ENCODE measurements at places on chromosomes 5 and 9.

DNA sequence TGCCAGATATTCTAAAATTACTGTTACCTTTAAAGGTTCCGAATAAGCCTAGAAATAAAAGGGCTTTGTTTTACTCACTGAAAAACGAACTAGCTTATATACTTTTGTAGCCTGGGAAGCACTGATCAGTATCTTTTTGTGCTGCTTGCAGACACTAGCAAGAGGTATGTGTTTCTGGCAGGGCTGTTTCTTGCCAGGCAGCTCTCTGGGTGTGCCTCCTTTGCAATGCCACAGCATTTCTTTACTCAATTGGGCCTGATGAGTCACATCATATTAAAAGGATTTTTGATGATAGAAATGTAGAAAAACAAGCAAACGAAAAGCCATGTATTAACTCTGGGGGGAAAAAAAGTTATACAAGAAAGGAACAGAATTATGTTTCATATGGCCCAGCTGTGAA is 35.6 kb downstream of the CD180 start:
- no peak for DNase-seq

DNA sequence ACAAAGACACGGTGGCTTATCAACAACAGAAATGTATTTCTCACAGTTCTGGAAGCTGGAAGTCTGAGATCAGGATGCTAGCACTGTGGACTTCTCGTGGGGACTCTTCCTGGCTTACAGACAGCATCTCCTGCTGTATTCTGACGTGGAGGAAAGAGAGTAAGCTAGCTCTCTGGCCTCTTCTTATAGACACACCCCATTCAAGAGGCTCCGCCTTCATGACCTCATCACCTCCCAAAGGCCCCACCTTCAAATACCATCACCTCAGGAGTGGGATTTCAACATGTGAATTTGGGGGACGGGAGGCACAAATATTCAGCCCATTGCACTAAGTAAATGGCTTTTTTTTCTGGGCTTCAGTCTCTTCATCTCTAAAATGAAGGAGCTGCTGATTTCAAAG is 27.6 kb downstream of the KCNMB1 start:
- no peak for DNase-seq

DNA sequence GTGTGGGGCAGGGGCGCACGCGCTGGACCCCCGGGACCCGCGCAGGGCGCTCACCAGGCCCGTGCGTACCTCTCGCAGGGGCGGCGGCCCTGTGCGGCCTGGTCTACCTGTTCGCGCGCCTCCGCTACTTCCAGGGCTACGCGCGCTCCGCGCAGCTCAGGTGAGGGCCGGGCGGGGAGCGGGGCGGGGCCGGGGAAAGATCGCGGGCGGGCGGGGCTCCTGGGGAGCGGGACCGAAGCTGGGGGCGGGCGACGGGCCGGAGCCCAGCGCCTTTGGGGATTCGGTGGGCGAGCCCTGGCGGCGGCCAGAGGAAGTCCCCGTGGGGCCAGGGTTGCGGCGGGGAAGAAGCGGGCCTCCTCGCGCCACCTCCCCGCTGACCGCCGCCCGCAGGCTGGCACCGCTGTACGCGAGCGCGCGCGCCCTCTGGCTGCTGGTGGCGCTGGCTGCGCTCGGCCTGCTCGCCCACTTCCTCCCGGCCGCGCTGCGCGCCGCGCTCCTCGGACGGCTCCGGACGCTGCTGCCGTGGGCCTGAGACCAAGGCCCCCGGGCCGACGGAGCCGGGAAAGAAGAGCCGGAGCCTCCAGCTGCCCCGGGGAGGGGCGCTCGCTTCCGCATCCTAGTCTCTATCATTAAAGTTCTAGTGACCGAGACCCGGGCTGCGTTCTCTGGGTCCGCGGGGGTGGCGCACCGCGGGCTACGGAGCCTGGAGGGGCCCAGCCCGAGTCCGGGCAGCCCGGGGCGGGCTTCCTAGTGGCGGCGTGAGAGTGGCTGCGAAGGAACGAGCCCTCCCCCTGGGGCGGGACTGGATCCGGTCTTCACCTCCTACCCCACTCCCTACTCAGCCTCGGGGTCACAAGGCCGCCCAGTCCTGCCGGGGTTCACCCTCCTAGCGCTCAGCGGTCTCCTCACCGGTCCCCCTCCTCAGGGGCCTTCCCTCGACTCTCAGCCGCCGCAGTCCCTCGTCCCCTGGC is 2.4 kb downstream of the LTC4S start:
- peak; percentile 70 for DNase-seq

- no peak for DNase-seq
These were observed 1062.3 kb upstream of the CDH10 start for GRCh38 chr5:25707093-25707492.

DNA sequence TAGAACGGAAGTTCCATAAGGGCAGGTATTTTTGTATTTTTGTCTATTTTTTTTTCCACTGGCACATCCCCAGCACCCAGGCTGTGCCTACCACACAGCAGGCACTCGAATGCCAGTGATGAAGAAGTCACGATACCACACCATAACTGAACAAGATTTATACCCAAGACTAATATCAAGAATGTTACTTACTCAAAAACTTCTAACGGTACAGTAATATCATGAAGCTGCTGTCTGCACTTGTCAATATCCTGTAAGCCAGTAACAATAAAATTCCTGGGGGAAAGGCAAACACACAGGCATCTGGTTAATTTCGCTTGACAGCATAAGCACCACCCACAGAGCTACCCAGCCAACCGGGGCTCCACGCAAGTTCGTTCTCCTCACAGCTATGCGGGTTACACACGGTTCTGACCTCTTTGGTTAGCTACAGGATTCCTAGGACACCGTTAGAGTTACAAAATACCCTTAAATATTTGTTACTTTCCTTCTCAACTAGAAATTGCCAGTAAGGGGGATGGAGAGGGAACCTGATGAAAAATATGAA is 1.3 kb downstream of the MED10 start:
- no peak for DNase-seq

- DNase-seq = peak; percentile 80
These were observed 2.1 kb upstream of the MLLT3 start for GRCh38 chr9:20624201-20625002.

- DNase-seq = no peak
These were observed 896 bp downstream of the EBF1 start for GRCh38 chr5:159098603-159099436.

DNA sequence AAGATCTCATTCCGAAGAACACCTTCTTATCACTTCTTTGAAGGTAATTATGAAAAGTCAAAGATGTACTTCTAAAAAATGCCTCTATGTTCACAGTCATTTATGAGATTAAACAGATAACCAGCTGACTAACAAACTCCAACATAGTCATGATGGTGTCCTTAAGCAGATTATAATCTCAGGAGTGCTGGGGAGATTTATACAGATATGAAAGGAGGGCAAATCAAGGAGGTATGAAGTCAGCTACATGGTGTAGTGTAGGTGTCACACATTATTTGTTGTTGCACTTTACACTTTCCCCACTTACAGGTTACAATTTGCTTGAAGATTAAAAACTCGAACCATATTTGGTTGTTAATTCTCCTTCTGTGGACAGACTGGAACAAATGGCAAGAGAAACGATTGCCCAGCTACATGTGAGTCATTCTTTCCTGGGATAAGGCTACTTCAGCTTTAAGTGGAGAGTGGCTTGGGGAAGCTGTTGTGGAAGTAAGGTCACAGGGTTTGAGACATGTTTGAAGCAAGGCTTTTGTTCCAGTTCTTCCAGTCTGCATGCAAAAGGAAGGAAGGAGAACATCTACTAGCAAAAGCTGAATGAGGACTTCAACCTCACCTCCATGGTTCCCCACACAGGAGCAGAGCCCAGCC is 320.1 kb downstream of the ADGRV1 start:
- no peak for DNase-seq

- DNase-seq = no peak
These were observed 104.6 kb downstream of the DMRT2 start for GRCh38 chr9:1154739-1155138.

DNA sequence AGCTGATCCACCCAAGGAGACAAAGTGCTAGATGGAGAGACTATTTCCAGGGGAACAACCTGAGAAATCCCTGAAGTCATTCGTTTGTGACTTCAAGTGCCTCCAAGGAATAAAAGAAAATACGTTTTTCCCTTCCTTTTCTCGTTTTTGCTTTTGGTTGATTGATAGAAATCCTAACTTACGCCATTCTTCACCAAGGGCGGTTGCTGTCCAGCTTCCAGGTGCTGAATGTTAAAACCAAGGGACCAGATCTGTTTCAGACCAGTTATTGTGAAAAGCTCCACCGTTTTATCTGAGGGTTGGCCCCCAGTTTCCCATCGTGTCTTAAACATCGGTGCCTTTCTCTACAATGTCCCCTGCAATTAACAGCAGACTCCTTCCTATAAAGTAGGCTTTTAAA is 600.7 kb upstream of the SGCD start:
- no peak for DNase-seq

- DNase-seq = peak; percentile 88
These were observed 94.9 kb downstream of the DENND1A start for GRCh38 chr9:123834889-123835562.

DNA sequence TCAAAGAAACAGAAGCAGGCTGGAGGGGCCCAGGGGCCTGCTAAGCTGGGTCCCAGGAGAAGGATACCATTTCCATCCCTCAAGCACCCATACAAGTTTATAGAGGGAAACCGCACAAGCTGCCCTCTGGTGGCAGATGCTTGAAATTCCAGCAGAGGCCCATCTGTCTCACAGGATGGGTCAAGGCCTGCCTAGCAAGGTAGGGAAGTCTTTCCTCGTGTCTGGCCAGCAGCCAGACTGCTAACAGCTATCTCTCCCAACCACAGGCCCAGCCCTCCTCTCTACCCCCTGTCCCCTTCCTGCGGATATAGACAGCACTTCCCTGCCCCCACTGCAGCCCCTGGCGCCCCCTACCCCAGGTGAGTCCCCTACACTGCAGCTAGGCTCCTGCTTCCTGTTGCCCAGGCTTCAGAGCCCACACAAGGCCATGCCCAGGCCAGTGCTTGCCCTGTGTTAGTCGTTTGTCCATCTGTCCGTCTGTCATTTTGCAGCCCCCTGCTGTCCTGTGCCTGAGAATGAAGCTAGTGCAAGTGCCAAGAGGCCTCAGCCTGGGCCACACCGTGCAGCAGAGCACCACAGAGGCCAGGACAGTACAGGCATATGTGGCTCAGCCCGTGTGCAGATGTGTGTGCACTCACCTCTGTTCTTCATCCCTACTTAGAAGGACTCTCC is 26.2 kb downstream of the TCF7 start:
- peak; percentile 65 for DNase-seq

- no peak for DNase-seq
These were observed 335.3 kb upstream of the ADAMTS16 start for GRCh38 chr5:4804691-4805360.

GRCh38 chr9:111994831-111995458 is 98.3 kb downstream of the UGCG start:
- DNase-seq = no peak

GRCh38 chr5:72268753-72269410 is 51.2 kb downstream of the MRPS27 start:
- peak; percentile 35 for DNase-seq

DNA sequence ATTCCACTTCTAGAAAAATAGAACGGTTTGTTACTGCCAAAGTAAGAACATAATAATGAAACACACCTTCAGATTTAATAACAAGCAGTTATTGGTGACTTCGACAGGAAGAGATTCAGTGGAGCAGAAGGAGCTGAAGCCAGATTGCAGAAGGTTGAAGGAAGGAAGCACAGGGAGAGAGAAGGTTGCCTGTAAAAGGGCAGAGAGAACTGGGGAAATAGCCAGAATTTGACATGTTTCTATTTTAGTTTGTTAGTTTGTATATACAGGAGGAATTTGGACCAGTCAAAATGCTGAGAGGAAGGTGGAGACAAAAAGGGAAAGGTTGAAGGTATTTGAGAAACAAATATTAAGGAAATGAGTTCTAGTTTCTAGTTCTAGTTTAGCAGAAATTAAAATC is 269.2 kb upstream of the ELAVL2 start:
- no peak for DNase-seq

GRCh38 chr9:96327694-96328352 is 25.8 kb upstream of the HSD17B3 start:
- peak; percentile 37 for DNase-seq

DNA sequence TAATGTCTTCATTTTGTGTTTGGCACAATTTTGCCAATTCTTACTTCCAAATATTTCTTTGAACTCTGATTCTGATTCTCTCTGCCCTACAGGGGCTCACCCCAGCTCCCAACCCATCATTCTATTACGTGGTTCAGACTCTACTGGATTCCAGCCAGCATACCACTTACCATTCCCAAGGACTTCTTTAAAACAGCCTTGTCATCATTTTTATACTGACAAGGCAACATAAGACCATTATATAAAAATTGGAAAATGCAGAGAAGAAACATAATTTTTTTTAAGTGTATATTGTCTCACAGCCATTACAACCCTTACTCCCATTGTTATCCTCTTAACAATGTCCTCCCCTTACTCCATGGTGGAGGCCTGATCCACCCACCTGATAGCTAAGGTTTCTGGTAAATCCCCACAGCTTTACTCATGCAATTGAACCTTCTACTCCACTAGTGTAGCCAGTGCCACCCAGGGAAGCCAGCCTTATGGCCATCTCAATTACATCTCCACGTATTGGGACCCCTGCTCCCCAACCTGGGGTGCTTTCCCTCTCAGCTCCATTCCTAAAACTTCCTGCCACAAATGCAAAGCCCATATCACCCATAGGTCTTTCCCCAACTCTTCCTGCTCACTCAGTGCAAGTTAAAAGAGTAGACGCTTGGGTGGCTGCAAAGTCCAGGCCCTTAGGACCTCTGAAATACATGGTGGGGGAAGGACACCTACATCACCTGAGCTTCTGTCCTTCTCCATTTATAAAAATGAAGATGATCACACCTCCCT is 19.1 kb downstream of the UGT3A2 start:
- DNase-seq = no peak

DNA sequence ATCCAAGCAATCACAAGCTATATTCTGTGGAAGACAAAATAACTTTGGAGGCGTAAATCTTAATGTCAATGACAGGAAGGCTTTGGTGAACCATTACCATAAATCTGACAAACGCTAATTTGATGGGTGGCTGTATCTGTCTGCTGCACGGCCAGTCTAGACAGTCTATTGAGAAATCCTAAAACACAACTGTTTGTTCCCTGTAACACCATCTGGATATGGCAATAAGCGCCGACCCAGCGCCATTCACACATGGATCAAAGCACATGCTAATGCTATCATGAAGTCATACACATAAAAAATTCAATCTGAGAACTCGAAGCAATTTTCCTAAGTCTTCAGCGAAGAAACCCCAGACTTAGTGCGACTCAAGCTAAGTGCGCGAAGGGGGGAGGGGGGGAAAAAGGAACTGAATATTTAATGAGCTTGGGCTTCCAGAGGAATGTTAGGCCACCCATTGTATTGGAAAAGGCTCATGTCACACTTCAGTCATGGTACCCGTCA is 95.1 kb downstream of the ARL15 start:
- DNase-seq = no peak

- no peak for DNase-seq
These were observed 48.6 kb upstream of the RNU6ATAC start for GRCh38 chr9:134212809-134213507.

DNA sequence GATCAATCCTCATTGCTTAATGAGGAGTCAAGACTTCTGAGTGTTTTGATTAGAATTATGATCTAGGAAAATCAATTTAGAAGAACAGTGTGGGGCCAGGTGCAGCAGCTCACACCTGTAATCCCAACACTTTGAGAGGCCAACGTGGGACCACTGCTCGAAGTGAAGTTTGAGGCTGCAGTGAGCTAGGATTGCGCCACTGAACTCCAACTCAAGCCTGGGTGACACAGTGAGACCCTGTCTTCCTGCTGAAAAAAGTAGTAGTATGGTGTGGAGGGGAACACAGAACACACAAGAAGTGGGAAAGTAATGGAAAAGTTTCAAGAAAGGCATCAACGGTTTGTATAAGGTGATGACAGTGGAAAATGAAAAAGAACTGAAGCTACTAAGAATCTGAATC is 9.1 kb downstream of the FNIP1 start:
- no peak for DNase-seq
